ENCODE measurements at places on chromosomes 11 and 22.
A peak's percentile ranks its signal among the peaks of the same experiment; 100 is the strongest.

DNA sequence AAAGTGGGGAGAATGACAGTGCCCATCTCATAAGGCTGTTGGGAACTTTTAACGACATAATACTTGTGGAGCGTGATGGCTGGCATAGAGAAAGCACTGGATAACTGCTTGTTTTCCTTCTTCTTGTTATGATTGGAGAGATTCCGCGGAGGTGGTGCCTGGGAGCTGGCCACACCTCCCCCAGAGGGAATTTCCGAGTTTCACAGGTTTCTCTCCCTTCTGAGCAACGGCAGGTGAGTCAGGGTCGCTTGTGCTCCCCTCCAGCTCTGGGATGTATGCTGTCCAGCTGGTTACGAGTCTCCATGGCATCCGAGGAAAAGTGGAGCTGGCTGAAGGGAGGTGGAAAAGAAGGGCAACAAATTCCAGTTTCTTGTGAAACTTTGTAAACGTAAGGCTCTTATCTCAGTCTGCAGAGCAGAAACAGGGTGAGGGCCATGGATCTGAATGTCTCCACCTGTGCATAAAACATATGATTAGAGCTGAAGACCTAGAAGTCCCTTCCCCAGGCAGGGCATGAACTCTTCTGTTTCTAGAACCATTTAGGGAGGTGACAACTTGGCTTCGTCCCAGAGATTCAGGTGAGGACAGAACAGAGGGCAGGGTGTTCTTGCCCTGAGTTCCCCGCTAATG, 10.0 kb upstream of the PLET1 start:
- peak; percentile 63 for DNase-seq

DNA sequence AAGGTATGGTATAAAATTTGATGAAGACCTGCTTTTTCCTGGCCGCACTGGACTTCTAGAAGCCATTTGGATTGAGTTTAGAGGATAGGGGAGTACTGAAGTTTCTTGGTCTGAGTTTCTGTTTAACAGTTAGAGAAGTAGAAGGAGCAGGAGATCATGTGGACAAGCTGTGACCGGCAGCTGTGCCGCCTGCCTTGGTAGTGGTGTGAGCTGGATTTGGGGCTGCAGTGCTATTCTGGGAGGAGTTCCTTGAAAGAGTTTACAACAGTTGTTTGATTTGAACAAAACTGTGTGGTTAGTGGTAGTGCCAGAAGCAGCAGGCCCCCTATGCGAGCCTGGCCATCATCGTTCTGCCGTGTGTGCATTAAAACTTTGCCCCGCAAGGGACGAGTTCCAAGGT, 105.2 kb downstream of the PDHX start:
- no peak for DNase-seq

DNA sequence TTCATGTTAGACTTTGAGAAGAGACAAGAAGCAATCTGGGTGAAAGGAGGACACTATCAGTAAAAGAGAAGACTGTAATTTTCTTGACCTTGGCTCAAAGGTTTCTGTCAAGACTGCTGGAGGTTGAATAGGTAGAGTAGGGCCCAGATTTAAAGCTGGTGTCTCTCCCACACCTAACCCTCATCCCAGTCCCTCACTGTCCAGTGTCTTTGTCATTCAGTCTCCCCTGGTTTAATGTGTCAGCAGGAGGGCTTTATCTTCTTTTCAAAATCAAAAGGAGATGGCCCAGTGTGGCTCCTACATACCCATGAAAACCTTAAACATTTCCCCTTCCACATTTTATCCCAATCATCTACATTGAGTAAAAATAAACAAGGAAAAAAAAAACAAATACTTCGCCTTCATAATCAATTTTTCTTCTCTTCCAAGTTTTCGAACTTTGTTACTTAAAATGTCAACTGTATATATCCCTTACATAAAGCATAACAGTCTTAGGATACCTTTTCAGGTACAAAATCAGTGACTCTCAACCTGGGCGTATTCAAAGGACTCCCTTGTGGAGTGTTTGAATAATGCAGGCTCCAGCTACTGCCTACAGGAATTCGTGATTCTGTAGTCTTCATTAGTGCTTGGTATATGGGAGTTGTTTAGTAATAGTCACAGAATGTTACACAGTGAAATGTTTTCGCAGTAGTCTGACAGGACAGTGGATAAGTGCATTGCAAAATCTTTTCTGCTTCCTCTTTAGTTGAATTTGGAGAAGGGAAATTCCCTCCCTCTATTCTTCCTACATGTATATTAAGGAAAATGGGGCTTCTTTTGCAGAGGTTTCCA, 87.2 kb downstream of the FAT3 start:
- peak; percentile 61 for DNase-seq

- DNase-seq, result no peak
These were observed 10.1 kb downstream of the TXN2 start for GRCh38 chr22:36471341-36471821.

DNA sequence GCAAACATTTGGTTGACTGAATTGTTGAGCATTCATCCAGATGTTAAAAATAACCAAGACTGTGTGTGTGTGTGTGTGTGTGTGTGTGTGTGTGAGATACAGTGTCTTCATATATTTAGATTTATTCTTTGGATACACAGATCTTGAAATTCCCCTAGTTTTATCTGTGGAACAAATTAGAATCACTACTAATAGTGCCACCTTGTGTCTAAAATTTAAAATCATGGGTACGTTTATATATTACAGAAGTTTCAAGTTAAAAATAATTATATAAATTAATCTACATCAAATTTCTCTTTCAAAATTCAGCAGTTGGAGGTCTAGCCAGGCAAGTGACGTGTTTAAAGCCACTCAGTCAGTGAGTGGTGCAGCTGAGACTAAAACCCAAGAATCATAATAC, 1566.2 kb upstream of the TENM4 start:
- DNase-seq, result no peak

DNA sequence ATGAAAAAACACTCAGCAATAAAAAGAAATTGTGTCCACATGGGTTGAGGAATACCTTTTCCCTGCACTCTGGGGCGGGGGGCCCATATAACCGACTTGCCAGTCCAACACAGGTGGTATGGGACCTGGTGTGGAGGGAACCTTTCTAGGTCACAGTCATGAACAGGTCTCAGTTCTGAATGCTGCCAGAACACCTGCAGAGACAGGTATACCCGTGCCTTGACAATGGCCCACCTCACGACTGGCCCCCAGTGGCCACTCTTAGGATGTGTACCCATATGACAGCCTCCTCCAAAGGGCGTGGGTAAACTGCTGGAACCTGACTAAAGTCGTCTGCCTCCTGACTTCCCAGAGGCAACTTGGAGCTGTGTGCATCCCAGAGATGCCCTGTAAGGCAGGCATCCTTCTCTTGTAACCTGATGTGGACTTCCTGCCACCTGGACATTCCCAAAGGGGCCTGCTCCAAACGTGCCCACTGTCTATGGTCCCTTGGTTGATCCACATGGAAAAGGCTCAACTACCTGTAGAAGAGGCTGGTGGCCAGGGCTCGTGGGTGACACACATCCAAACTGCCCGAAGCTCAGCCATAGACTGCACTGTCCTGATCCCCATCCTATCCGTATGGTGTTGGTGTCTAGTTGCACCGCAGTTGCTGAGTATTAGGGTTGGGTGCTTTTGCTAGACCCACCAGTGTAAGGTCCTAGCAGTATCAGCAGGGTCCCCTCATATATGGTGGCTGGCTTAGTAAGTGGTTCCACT, 859.3 kb downstream of the BRD1 start:
- DNase-seq, result peak; percentile 85

Measured in endodermal cell (in vitro differentiated cells).